ENCODE measurements at places on chromosomes 4 and X.

GRCh38 chr4:78542373-78542772 is 9.2 kb upstream of the ANXA3 start:
- DNase-seq, result no peak

DNA sequence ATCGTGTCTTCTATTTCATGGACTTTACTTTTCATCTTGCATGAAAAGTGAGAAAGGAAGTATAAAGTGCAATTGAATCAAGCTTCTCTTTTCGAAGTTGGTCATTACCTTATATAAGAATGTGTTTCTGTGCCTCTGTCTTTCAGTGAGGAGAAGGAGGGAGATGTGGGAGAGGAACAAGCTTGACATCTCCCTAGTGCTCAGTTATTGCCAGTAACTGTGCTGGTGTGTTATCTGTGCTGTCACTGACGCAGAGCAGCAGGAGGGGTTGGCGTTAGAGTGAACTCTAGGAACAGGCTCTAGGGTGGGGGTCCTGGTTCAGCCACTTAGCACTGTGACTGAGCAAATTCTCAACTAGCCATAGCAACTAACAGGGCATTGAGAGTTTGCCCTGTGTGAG is 34.0 kb upstream of the TBC1D9 start:
- no peak for DNase-seq

DNA sequence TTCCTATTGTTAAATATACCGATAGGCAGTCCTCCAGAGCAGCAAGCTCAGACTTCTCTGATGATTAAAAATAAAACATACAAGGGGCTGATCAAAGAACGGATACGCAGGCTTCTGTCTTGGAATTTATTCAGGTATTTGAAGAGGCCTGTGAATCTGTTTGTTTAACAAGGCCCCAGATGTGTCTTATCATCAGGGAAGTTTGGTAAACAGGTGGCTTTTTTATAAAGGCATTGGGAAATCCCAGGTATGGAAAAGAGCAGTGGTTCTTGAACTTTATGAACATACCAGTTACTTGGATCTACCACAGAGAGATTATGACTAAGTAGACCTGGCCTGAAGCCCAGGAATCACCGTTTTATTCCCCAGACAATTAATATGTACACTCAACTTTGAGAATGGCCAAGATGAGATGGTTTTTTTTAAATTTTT is 47.9 kb downstream of the SOWAHB start:
- no peak for DNase-seq

DNA sequence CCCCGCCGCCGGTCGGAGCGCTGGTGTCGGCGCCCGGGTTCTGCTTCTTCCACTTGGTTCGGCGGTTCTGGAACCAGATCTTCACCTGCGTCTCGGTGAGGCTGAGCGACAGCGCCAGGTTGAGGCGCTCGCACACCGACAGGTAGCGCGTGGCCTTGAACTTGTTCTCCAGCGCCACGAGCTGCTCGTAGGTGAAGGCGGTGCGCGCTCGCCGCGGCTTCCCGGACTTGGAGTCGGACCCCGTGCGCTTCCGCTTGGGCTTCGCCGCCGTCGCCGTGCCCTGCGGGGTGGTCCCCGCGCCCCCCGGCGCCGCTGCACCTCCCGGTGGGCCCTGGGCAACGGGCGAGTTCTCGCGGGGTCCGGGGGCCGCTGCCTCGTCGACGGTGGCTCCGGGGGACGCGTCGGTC is 3.1 kb downstream of the NKX1-1 start:
- no peak for DNase-seq

GRCh38 chrX:86295293-86295692 is 147.0 kb downstream of the DACH2 start:
- no peak for DNase-seq

- no peak for DNase-seq
Measured at GRCh38 chr4:155522201-155522600, 144.4 kb upstream of the GUCY1A1 start.

DNA sequence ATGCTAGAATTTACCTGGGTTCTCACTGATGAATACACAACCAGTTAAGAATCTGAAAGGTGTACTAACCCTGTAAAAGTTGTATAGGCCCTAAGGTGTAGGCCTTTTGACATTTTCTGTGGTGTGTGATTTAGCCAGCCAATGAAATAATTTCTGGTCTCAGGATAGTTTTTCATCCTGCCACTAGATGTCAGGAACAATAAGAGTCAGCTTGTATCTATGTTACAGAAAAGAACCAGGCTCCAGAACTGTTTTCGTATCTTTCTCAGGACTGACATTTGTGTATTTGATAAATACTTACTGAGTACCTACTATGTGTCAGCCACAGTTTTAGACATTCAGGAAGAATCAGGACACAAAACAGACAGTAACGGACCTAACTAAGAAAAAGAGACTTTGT is 673.6 kb upstream of the TENM3 start:
- no peak for DNase-seq

- no peak for DNase-seq
Measured at GRCh38 chr4:42561031-42561430, 95.9 kb downstream of the ATP8A1 start.

GRCh38 chr4:75168548-75168947 is 235.6 kb downstream of the PARM1 start:
- no peak for DNase-seq

GRCh38 chr4:45004847-45005565 is 278.6 kb upstream of the GNPDA2 start:
- no peak for DNase-seq

GRCh38 chrX:47645530-47645929 is 4.8 kb downstream of the ELK1 start:
- no peak for DNase-seq

DNA sequence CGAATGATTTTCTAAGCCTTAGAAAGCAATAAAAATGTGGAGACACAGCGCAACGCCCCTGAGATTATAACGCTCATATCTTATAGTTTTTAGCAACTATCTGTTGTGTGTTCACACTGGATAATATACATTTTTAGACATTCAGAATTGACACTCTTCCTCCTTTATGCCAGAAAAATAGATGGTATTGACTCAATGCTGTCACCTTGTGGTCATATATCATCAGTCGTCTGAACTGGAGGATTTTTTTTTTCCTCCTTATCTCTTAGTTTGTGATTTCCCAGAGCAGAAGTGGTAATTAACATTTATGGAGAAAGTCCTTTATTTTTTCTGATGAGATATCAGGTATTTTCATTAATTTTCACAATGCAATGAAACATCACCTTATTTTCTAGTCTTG is 759.6 kb downstream of the RAB28 start:
- no peak for DNase-seq

GRCh38 chr4:182578402-182578801 is 335.2 kb downstream of the TENM3 start:
- no peak for DNase-seq

GRCh38 chr4:184420881-184421416 is 53.4 kb downstream of the IRF2 start:
- no peak for DNase-seq

DNA sequence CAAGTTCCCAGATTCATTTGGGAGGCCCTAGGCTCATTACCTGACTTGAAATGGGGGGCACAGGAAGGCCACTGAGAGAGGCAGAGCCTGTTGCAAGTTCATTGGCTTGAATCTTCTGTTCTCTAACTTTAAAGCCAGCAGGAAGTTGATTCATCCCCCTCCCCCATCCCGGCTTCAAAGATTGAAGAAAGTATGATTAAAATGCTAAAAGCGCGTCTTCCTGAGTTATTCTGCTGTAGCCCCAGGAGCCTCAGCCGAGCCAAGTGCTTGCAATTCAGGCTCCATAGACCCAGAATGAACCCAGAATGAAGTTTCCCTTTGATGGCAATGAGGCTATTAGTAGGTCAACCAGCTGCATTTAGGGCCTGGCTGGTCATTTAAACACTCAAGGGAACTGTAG is 14.7 kb downstream of the CHST7 start:
- no peak for DNase-seq

- no peak for DNase-seq
Measured at GRCh38 chr4:19368800-19369199, 882.9 kb upstream of the SLIT2 start.

DNA sequence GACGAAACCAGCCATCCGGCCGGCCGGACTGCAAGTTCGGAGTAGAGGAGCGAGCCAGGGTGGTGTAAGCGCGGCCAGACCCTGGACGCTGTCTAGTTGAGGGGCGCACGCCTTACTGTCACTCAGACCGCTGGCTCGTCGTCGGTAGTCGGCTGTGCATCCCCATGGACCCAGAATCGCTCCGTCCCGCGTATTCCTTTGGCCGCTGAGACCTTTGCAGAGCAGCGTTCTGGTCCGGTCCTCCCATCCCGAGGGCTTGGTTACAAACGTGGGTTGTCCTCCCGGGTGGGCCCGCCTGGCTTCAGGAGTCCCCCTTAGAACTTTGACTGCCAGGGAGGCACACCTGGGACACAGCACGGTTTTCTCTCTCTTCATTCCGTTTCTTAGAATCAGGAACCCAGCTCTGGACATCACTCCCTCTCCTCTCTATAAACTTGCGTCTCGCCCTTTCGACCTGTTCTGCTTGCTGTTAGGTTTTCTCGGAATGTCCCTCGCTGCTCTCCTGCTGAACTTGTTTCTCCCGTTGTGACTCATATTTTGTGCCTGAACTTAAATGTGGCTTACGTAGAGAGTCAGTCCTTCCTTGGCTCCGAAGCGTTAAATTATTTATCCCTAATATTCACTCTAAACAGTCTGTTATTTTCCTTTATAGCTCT is 672 bp downstream of the PGM2 start:
- no peak for DNase-seq

GRCh38 chrX:143081231-143081630 is 55.5 kb downstream of the SPANXN4 start:
- DNase-seq, result no peak

DNA sequence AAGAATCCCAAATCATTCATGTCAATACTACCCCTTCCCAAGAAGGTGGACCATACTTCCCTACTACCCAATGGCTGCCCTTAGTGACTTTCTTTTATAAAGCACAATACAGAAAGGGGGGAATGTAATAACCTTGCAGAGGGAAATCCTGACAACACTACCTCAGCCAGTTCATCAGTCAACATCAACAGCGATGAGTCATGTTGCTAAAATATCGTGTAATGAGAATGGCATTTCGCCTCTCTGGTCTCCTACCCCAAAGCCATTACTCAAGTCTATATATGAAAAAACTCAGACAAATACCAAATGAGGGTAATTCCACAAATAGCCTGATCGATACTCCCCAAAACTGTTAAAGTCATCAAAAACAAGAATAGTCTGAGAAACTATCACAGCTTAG is 3.3 kb upstream of the MAGEA8 start:
- no peak for DNase-seq

DNA sequence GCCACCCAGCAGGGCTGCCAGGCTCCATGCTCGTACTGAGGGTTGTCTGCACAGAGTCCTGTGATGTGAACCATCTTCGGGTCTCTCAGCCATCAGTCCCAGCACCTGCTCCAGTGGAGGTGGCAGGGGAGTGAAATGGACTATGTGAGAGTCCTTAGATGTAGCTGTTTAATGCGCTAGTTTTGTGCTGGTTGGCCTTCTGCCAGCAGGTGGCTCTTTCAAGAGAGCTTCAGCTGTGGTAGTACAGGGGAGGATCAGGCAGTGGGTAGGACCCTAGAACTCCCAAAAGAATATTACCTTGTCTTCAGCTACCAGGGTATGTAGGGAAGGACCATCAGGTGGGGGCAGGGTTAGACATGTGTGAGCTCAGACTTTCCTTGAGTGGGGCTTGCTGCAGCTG is 1066.0 kb downstream of the GLUD2 start:
- no peak for DNase-seq

- no peak for DNase-seq
Measured at GRCh38 chr4:27084685-27085361, 224.2 kb downstream of the STIM2 start.

DNA sequence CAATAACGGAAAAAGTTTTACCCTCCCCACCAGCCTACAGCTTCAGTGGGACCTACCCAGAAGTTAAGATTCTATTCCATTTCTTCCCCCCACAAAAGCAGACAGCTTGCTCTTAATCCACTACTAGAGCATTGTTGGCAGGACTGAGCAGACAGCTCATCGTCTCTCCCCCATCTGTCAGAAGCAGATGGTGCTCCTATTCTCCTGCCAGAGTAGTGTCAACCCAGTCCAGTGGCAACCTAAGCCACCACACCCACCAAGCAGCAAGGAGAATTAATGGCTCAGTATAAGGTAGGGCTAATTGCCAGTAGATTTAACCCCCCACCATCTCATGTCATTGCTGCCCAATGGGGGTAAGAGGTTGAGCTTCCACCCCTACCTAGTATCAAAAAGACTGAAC is 62.0 kb downstream of the AWAT2 start:
- DNase-seq, result no peak

GRCh38 chr4:108060164-108060563 is 70.5 kb downstream of the HADH start:
- no peak for DNase-seq

DNA sequence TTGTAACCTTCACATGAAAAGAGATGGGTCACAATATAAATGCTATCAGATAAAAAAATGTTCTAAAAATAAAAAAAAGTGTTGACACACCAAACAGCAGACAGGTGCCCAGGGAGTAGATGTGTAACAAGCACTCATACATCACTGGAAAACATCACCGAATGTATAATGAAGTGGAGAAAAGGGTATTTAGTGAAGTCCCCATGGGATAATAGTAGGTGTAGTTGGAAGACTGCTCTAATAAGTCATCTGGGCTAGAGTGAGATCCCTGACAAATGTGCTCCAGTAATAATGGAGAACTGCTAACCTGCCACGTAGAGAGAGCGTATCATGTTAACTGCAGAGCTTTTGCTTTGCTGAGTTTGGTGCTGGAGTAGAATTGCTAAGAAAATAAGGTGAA is 152.0 kb downstream of the GRIA2 start:
- DNase-seq, result no peak

- no peak for DNase-seq
Measured at GRCh38 chr4:96986816-96987215, 1146.9 kb downstream of the PDHA2 start.

DNA sequence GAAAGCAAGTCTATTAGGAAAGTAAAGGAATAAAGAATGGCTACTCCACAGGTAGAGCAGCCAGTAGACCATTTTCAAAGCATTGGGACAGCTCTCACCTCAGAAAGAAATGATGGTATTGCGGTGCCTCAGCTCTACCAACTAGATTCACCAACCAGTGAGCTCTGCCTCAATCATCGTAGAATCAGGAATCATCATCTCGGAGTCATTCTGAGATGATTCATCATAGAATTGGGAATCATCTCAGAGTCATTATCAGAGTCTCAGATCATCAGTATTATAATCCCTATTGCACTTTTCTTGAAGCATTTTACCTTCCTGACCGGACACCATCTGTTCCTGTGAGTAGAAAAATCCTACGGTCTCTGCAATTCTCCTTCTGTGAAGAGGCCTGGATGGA is 17.5 kb upstream of the SAT1 start:
- no peak for DNase-seq

GRCh38 chrX:20320461-20321159 is 53.9 kb upstream of the RPS6KA3 start:
- DNase-seq, result no peak

GRCh38 chrX:121161501-121161933 is 114.1 kb downstream of the GLUD2 start:
- DNase-seq, result no peak

- DNase-seq, result no peak
Measured at GRCh38 chrX:2327423-2327822, 173.4 kb downstream of the DHRSX start.

DNA sequence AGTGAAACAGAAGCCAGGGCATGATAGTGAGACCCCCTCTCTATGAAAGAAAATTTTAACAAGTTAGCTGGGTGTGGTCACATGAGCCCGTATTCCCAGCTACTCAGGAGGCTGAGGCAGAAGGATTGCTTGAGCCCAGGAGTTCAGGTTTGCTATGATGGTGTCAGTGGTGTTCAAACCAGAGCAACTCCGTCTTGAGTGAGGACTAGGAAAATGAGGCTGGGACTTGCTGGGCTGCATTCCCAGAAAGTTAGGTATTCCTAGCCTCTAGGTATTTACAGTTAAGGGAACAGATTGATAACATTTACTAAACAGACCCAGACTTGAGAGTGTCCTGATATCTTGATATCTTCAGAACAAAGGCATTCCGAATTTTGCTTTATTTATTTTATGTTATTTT is 37.0 kb upstream of the NOCT start:
- no peak for DNase-seq
